ENCODE measurements at places on chromosomes 12 and 14.

GRCh38 chr12:49227713-49228112 lies 37.2 kb upstream of the TUBA1C start:
- no peak for DNase-seq

DNA sequence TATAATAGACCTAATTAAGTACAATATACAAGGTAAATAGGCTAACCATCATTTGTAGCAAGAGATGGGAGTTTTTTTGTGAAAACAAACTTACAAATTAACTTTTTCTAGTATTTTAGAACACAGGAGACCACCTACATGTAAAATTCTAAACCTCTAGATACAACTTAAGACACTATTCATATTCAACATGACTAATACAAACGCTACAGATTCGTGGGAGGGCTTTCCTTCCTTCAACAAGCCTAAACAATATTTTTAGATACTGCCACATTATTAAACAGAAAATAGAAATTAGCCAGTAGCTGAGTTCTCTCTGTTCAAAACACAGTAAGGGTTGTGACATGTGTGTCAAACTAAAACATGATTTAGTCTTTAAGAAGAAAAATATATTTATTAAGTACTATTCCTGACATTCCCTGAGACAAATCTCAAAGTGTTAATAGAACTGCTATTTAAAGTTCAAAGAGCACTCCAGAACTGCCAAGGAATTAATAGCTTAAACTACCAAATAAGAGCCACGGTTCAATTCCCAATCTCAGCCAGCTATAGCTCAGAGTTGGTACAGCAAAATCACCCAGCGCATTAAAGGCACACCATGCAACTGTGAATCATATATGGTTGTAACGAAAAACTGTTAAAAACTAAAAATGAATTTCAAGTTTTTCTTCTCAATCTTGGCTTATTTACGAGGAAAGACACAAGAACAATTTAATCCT lies 10.7 kb downstream of the MED13L start:
- DNase-seq = no peak

DNA sequence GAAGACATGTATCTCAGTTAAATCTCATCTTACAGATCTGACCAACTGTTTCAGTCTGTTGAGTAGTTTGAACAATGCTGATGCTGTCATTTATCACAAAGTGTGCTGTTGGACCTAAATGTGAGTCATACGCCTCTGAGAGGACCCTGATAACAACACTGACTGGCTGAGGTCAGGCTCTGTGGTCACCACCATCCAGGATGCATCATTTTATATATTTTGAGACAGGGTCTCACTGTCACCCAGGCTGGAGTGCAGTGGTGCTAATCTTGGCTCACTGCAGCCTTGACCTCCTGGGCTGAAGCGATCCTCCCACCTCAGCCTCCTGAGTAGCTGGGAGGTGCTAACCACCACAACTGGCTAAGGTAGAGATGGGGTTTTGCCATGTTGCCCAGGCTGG lies 181.0 kb upstream of the RGS6 start:
- DNase-seq = no peak

GRCh38 chr14:75979071-75979571 lies 2.7 kb downstream of the TGFB3 start:
- DNase-seq = no peak

DNA sequence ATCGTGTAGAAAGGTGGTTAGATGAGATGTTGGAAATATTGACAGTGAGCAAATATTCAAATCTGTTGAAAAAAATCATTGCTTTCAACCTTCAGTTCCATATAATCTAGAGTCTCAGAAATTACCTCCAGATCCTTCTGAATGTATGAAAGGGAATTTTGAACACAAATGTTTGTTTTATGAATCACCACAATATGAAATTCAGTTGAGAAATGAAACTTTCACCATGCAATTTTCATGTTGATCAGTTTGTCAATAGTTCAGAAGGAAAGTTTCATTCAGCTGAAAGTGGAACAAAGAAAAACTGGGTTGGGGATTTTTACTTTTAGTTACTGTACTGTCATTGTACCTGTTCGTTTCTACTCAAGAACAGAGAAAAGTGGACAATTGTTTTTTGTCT lies 953.6 kb downstream of the SLC6A15 start:
- DNase-seq = no peak

GRCh38 chr14:38481952-38482678 lies 226.2 kb upstream of the CLEC14A start:
- DNase-seq = no peak

- no peak for DNase-seq
These were observed 454.5 kb downstream of the BCAT1 start for GRCh38 chr12:24494401-24494800.

GRCh38 chr12:107344035-107344808 lies 250.9 kb upstream of the CRY1 start:
- no peak for DNase-seq

GRCh38 chr14:84225268-84225667 lies 1304.7 kb upstream of the FLRT2 start:
- DNase-seq = no peak

- DNase-seq = no peak
These were observed 147.1 kb downstream of the FOXA1 start for GRCh38 chr14:37447883-37448391.

DNA sequence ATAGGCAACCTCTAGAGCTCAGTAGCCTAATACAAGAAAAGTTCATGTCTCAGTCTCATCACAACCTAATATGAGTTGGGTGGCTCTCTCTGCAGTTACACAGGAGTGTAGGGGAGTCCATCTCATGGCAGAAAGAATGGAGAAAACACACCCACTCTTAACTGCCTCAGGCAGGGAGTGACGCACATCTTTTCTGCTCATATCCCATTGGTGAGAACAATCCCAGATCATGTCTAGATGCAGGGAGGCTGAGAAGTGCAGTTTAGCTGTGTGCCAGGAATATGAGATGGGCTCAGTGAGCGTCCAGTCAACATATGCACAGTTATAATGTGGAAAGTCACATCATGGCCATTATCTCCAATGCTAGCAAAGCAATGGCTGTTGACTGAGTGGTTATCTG lies 59.3 kb upstream of the KCNA5 start:
- DNase-seq = no peak

GRCh38 chr12:71299541-71300376 lies 139.8 kb upstream of the LGR5 start:
- DNase-seq = no peak

DNA sequence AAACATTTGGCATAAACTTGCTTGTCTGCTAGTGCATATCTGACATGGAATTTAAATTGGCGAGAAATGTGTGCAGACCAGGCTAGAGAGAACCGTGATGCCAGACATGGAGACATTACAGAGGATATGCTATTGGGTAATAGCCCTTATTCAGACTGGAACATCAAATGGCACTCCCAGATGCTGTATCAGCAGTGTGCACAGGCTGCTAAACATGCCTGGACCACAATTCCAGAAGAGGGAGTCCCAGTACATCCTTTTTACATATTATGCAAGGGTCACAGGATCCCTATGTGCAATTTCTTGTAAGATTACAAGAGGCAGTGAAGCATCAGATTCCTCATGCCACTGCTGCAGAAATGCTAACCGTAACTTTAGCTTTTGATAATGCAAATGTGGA lies 354.5 kb upstream of the FOXG1 start:
- no peak for DNase-seq

- DNase-seq = no peak
These were observed 181.3 kb downstream of the RMST start for GRCh38 chr12:97643924-97644323.

DNA sequence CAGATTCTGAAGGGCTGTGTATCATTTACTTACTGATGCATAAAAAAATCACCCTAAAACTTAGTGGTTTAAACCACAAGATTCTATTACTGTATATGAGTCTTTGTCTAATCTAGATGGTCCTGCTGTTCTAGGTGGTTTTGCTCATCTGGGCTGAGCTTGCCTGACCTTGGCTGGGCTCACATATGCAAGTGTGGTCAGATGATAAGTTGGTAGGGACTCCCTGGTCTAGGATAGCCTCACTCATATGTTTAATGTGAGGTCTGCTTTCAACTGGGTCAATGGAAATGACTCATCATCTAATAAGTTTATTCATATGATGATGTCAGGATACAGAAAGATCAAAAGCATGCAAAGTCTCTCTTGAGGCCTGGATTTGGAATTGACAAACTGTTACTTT lies 887.8 kb downstream of the TRHDE start:
- DNase-seq = no peak

GRCh38 chr14:103879570-103880347 lies 32.4 kb upstream of the PPP1R13B start:
- DNase-seq = no peak

DNA sequence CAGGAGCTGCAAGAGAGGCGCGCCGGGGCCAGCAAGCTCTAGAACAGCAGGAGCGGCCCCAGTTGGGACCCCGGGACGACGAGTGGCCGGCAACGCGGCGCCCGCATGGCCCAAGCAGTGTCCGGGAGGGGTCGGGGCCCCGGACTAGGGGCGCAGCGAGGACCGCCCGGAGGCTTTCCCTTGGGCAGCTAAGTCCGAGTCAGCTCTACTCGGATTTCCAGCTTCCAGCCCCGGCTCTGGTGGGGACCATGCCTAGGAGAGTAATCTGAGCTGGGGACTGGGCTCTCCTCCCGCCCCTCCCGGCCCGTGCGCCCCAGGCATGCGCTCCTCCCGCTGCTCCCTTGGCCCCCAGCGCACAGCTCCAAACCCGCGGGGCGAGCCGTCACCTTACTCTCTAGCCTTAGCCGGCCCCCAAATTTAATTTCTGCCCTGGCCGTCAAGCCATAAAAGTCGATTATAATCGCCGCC lies 41.6 kb upstream of the CAPRIN2 start:
- no peak for DNase-seq

- no peak for DNase-seq
These were observed 37.6 kb upstream of the SMOC1 start for GRCh38 chr14:69841656-69842055.

DNA sequence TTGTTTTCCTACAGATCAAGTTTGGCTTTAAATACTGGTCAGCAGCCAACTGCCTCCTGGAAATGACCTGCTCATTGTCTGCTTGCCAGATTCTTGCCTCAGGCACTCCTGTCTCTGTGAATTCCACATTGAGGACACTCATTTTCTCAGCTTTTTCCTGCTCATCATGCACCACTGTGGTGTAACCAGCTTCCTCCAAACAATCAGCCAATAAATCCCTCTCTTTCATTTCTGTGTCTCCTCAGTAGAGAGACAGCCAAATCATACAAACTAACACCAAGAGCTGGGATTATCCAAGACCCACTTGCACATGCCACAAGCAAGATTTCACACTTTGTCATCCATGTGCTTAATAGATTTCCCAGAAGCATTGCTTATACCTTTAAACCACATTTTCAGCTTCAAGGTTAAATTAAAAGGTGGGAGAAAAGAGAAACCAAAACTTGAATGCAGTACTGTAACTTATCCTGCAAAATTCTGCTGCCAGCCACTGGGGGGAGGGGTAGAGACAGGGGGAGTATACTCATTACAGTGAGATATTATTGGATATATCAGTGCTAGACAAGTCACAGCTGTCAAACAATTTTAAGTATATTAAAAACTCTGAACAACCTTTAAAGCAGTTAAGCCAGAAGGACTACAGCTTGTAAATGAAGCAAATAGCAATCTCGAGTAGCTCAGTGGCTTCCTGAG lies 105.0 kb downstream of the PPP2R5E start:
- peak; percentile 3 for DNase-seq

DNA sequence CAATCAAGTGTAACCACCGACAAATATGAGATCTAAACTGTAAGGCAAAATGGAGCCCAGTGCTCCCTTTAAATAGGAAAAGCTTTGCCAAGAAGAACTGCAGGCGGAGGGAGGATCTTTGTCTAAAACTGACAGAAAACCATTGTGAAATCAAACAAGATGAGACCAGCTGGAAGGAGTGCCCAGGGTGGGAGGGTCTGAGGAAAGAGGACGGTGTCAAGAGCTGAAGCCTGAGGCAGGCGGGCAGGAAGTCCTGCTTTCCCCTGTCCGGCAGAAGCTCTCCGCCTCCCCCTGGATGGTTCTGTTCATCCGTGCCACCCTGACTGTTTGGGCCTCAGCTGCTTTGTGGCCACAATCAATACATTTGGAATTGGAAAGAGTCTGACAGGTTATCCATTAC lies 37.5 kb downstream of the CDC42BPB start:
- no peak for DNase-seq

- DNase-seq = no peak
These were observed 5.8 kb upstream of the CCDC63 start for GRCh38 chr12:110841007-110841406.

GRCh38 chr14:61584331-61584741 lies 111.0 kb upstream of the HIF1A start:
- DNase-seq = no peak

DNA sequence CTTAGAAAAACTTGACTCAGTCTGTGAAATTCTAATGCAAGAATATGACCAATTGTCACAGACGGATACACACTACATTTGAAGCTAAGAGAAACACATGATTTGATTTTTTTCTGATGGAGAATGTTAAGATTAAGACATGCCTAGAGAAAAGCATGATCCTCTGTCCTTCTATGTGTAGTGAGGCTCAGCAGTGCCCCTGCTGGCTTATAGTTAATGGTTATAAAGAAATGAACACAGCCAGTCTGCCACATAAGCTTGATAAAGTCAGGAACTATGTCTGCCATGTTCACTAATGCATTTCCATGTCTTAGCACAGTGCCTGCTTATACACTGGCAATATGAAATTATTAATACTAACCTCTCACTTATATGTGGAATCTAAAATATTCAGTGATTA lies 168.1 kb upstream of the DAAM1 start:
- no peak for DNase-seq

DNA sequence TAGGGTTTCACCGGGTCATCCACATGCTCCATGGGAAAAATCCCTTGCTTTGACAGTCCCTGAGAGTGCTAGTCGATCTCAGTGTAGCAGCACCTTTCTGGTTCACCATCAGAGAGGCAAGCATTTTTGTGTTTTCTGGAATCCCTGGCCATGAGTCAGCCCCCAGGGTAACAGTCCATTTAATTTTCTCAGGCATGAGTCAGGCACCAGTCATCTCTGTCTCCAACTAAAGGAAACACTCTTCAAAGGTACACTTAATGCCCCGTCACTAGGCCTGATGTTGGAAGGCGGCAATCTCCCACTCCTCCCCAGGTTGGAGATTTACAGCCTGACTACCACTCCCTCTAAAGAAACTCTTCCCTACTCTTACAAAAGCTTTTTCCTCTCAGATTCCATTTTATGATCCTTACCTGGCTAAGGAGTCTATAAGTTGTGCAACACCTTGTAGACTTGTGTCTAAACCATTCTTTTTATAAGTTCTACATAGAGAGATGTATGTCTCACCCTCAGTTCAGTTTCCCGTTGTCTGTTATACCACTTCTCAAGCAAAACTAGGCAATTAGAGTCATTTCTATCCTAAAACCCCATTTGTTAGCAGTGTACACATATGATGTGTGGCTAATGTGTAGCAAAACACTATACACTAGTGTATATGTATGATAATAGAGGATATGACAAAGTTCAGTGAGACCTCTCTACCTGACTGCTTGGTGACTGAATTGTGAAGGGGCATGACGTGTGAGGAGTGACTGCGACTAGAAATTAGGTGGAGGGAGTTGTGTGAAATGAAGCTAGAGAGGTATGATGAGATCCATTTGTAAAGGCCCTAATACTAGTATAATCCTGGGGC lies 24.6 kb downstream of the TMEM19 start:
- DNase-seq = no peak

GRCh38 chr12:57213058-57213715 lies 3.4 kb upstream of the NXPH4 start:
- DNase-seq = peak; percentile 77
